ENCODE measurements at places on chromosomes 7 and 10. TPM values are rescaled to one million over a fixed set of nuclear protein-coding genes. Genes with fewer than 3 reads are reported as not detected.

The ABCB4 gene
- not detected for total RNA-seq

The TMEM140 gene
- 25.7 TPM for total RNA-seq

The BAIAP2L1 gene
- 4.4 TPM for total RNA-seq

The CCDC126 gene
- 9.2 TPM for total RNA-seq

The ASAH2 gene
- 0.24 TPM for total RNA-seq

The HOXA4 gene
- not detected for total RNA-seq

The SEMA3D gene
- total RNA-seq = 0.05 TPM

The DKK1 gene
- 112 TPM for total RNA-seq

The ARL3 gene
- total RNA-seq = 7.2 TPM

The CACNB2 gene
- 0.15 TPM for total RNA-seq

The GIMAP2 gene
- total RNA-seq = 2.9 TPM

The HABP2 gene
- total RNA-seq = not detected

The PAPSS2 gene
- 95.4 TPM for total RNA-seq

The LRRD1 gene
- not detected for total RNA-seq

The GRK5 gene
- total RNA-seq = 10.4 TPM

The GCK gene
- 0.69 TPM for total RNA-seq

The CADPS2 gene
- 14.7 TPM for total RNA-seq

The LIPN gene
- total RNA-seq = not detected

The WEE2 gene
- not detected for total RNA-seq

The CCDC136 gene
- total RNA-seq = 0.62 TPM

The EIF3B gene
- 133 TPM for total RNA-seq

The SH2B2 gene
- 4.6 TPM for total RNA-seq

The LBX1 gene
- not detected for total RNA-seq

The KLLN gene
- 1.8 TPM for total RNA-seq

The NT5C3A gene
- total RNA-seq = 10.6 TPM

The WDFY4 gene
- not detected for total RNA-seq

The STAG3 gene
- 0.87 TPM for total RNA-seq

The GJD4 gene
- total RNA-seq = not detected

The CYP26A1 gene
- not detected for total RNA-seq

The MAGI2 gene
- total RNA-seq = 2.3 TPM

The PSD gene
- 19.7 TPM for total RNA-seq

The FOXP2 gene
- total RNA-seq = 2.7 TPM

The PLAU gene
- 34.6 TPM for total RNA-seq

The ANKRD22 gene
- 0.44 TPM for total RNA-seq

The SRGN gene
- total RNA-seq = 245 TPM
